Pons (tissue), 1 donor: ENCODE measurements at places on chromosomes 11 and 22.
A peak's percentile ranks its signal among the peaks of the same experiment; 100 is the strongest.

- no peak for DNase-seq
Observed at GRCh38 chr11:94762208-94762607, 5.9 kb upstream of the AMOTL1 start.

GRCh38 chr11:110077346-110077745, 15.8 kb upstream of the ZC3H12C start:
- DNase-seq = no peak

- no peak for DNase-seq
Observed at GRCh38 chr22:49404020-49404419, 423.7 kb downstream of the BRD1 start.

DNA sequence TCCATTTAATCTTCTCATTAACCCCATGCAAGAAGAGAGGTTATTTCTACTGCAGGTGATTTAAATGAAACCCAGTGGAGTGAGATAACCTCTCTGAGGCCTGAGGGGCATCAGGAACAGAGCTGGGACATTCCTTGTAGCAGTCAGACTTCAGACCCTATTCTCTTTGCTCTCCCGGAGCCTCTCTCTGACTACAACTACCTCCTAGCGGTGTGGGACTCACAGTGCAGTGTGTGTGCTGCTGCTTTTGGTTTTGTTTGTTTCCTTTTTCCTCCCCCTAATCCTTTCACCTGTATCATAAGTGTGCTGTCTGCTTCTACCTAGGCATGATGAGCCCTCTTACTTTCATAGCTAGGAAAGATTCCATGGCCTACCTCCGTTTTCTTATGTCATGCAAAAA, 769.6 kb downstream of the NTM start:
- no peak for DNase-seq

- no peak for DNase-seq
Observed at GRCh38 chr22:45505991-45506747, 3.5 kb downstream of the FBLN1 start.

DNA sequence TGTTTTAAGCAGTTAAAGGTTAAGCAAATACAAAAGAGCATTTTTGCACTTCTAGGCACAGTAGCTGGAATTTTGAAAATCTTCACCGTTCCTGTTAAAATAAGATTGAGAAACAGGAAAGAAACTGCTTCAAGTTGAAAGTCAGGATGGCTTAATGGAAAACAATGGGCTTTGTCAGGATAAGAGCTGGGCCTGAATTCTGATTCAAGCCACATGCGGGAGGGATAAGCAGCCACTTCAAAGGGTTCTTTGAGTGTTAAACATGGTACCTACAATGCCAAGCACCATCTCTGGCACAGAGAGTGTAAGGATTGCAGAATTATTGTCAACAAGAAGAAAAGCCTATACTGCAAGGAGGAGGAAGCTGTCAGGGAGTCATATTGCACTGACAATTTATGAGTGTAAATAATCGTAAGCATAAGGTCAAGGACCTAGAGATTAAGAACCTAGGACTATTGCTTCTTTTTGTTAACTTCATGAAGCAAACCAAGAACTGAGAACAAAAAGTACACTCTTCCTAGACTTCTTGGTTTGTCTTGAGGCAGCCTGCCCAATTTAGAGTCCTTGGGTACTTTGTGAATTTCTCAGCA, 32.5 kb downstream of the MPPED2 start:
- peak; percentile 63 for DNase-seq

DNA sequence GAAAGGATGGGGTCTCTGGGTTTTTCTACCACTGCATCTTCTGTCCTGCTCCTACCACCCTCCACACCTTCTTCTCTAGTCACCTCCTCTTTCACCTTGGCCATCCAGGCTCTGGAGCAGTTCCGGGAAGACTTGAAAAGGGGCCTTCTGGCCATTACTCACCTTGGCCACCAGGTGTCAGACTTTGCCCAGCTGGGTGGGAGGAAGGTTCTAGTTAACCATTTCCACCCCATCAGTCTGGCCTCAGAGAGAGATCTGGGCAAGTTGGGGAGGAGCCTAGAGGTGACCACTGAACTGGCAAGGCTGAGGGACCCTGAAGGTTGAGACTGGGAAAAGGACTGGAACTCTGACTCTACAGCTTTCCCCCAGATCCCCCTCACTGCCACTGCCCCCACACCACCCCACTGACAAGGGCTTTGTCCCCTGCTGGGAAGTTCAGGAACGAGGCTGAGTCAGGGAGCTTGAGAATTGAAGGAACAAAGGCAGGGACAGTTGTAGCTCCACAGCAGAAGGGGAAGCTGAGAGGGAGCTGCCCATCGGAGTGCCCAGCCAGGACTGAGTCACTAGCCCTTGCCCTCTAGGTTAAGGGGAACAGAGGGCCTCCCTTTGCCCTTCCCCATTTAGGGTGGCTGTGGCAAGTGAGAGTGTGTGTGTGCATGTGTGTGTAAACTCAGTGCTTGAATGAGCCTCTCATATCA, 3.7 kb upstream of the POLD4 start:
- DNase-seq = peak; percentile 65

- no peak for DNase-seq
Observed at GRCh38 chr11:36110668-36111410, 167.0 kb downstream of the LDLRAD3 start.

GRCh38 chr11:12354750-12355545, 22.4 kb upstream of the PARVA start:
- no peak for DNase-seq

DNA sequence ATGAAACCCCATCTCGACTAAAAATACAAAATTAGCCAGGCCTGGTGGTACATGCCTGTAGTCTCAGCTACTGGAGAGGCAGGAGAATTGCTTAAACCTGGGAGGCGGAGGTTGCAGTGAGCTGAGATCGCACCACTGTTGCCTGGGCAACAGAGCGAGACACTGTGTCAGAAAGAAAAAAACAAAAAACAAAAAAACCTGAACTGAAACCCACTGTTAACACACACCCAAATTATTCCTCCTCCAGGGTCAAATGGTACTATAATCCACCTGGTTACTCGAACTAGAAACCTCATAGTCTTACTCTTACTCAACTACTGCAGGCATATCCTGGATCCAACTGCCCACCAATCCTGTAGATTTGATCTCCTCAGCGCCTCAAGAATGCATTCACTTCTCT, 35.5 kb downstream of the USP28 start:
- no peak for DNase-seq

DNA sequence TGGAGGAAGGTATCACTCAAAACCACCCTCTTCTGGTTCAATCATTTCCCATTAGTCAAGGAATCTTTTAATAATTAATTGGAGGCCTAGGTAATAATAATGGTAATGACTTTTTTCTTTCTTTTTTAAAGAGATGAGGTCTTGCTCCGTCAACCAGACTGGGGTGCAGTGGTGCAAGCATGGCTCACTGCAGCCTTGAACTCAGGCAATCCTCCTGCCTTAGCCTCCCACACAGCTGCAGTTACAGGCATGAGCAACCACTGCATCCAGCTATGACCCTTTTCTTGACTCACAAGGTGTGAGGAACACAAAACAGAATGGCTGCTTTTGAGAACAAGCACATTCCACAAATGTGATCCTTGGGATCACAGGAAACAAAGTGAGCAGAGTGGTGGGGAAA, 3.6 kb downstream of the POLDIP3 start:
- DNase-seq = no peak

- no peak for DNase-seq
Observed at GRCh38 chr11:95487391-95487790, 256.4 kb upstream of the SESN3 start.
